ENCODE measurements at places on chromosomes 6 and 20. TPM values are rescaled to one million over a fixed set of nuclear protein-coding genes. Genes with fewer than 3 reads are reported as not detected.

DNA sequence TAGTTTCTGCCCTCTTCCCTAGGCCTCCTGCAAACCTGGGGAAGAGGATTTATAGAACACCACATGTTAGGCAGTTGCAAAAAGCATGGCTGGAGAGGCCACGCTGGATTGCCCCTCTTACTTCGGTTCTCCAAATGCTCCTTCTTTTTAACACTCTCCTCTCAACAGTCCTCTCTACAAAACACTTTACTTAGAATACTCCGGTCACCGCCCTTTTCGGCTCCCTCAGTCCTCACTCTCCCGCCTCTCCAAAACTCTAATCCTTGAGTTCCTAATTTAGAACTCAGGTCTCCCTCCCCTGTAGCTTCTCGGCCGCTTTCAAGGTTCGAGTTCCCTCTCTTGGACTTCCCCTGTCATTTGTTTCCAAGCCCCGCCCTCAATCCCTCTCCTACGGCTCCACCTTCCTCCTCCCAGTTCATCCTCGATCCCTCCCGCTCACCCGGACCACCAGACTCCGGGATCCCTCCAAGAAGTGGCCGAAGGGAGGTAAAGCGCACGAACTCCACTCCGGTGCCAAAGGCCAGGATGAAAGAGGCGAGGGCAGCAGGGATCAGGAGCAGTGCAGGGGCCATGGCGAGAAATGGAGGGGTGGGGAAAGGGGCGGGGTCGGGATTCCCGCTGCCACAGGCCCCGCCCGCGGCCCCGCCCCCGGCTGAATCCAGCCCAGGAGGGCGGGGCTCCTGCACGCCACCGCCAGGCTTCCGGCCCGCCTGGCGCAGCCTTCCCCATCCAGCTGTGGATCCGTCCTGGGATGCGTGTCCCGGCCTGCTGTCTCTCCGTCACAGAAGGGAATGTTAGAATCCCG is at the start of gene NRM:
Gene NRM (minus strand): TSS at position 582 of the 805 bp plus-strand sequence. CDS start 10 bp downstream, at position 572.
- DNase-seq: peak; percentile 86

KAT14 gene
- total RNA-seq: 11.6 TPM

DNA sequence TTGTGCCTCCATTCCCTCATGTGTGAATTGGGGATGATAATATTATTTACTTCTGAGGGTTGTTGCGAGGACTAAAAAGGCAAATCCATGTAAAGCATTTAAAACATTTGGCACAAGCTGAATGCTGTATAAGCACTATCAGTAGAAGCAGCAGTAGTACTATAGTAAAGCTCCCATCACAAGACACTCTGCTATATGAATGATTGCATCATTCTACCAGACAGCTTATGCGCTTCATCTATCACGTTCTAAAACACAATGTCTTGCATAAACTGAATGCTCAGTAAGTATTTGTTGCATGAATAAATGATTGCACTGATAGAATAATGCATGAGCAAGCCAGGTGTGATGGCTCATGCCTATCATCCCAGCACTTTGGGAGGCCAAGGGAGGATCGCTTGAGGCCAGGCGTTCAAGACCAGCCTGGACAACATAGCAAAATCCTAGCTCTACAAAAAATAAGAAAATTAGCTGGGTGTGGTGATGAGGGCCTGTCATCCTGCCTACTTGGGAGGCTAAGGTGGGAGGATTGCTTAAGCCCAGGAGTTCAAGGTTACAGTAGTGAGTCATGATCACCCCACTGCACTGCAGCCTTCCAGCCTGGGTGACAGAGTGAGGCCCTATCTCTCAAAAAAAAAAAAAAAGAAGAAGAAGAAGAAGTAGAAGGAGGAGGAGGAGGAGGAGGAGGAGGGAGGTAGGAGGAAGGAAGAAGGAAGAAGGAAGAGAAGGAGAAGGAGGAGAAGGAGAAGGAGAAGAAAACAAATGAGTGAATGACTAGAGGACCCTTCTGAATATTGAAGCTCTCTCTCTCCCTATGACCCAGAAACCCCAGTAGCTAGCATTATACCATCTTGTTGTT is 50.0 kb upstream of the FOXO3 start:
- no peak for DNase-seq

GRCh38 chr6:157068691-157069324 is 254.5 kb downstream of the TMEM242 start:
- peak; percentile 51 for DNase-seq

RTN4IP1 gene
- total RNA-seq: 6.8 TPM

DNA sequence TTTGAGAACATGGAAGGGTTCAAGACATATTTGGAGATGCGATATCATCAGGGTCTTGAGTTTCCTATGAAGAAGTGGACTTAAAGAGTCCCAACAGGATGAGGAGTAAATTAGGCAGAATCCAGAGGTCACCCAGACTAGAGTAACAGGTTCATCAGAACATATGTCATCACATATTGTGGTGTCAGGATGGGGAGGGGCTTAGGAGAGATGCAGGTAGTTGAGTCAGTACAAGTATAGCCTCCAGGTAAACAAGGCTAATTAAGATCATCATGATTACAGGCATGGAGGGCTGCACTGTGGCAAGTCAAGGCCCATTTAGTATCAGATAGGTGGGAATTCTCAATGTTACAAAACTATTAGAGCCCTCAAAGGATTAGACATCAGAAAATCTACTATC is 90.1 kb upstream of the PAK5 start:
- DNase-seq: peak; percentile 81

- DNase-seq: no peak
Measured at GRCh38 chr6:47240277-47240890, 69.3 kb downstream of the TNFRSF21 start.
